Heart right ventricle (tissue), 16 donors: ENCODE measurements at places on chromosomes 2 and 18. TPM values are rescaled to one million over a fixed set of nuclear protein-coding genes. Genes with fewer than 3 reads are reported as not detected.

Gene TCF23
- 0.07 TPM for polyA plus RNA-seq

Gene CNGA3
- not detected for polyA plus RNA-seq

Gene SPC25
- polyA plus RNA-seq, result 0.10 TPM

Gene TAF4B
- 0.75 TPM for polyA plus RNA-seq

Gene DES
- 18,010 TPM for polyA plus RNA-seq

Gene RAB6D
- polyA plus RNA-seq, result not detected

Gene MOCOS
- 0.95 TPM for polyA plus RNA-seq

Gene PIK3C3
- 21.2 TPM for polyA plus RNA-seq

Gene ABCG5
- polyA plus RNA-seq, result not detected

Gene LDLRAD4
- polyA plus RNA-seq, result 12.1 TPM

Gene RAB17
- polyA plus RNA-seq, result 4.8 TPM

Gene TMEM127
- 70.6 TPM for polyA plus RNA-seq

Gene MSH6
- polyA plus RNA-seq, result 4.5 TPM

Gene NEU4
- polyA plus RNA-seq, result 1.0 TPM

Gene OR6B2
- polyA plus RNA-seq, result not detected

Gene REG3G
- polyA plus RNA-seq, result 0.06 TPM

Gene LRRC30
- polyA plus RNA-seq, result not detected

Gene ACYP2
- polyA plus RNA-seq, result 56.5 TPM

Gene EFEMP1
- 46.9 TPM for polyA plus RNA-seq

Gene PSD4
- polyA plus RNA-seq, result 1.3 TPM

Gene MYL12A
- polyA plus RNA-seq, result 3,345 TPM

Gene NYAP2
- not detected for polyA plus RNA-seq

Gene MBOAT2
- polyA plus RNA-seq, result 6.3 TPM

Gene MLPH
- 9.7 TPM for polyA plus RNA-seq

Gene COLEC12
- 3.1 TPM for polyA plus RNA-seq

Gene SPHKAP
- 4.7 TPM for polyA plus RNA-seq

Gene IMPA2
- 17.6 TPM for polyA plus RNA-seq

Gene ST6GAL2
- polyA plus RNA-seq, result 0.23 TPM

Gene MYO5B
- polyA plus RNA-seq, result 0.44 TPM

Gene TMEM163
- 1.7 TPM for polyA plus RNA-seq

Gene MC2R
- not detected for polyA plus RNA-seq

Gene FIGN
- polyA plus RNA-seq, result 2.1 TPM

Gene GPR39
- not detected for polyA plus RNA-seq

Gene CBLN2
- not detected for polyA plus RNA-seq

Gene STAM2
- 6.9 TPM for polyA plus RNA-seq

Gene RPRM
- polyA plus RNA-seq, result 0.03 TPM

Gene KYNU
- 0.58 TPM for polyA plus RNA-seq

Gene IFIH1
- 5.8 TPM for polyA plus RNA-seq

Gene PRSS56
- 0.15 TPM for polyA plus RNA-seq

Gene SERPINB10
- polyA plus RNA-seq, result not detected

Gene VWC2L
- not detected for polyA plus RNA-seq
